ENCODE measurements at places on chromosomes 4 and X.
A peak's percentile ranks its signal among the peaks of the same experiment; 100 is the strongest.

DNA sequence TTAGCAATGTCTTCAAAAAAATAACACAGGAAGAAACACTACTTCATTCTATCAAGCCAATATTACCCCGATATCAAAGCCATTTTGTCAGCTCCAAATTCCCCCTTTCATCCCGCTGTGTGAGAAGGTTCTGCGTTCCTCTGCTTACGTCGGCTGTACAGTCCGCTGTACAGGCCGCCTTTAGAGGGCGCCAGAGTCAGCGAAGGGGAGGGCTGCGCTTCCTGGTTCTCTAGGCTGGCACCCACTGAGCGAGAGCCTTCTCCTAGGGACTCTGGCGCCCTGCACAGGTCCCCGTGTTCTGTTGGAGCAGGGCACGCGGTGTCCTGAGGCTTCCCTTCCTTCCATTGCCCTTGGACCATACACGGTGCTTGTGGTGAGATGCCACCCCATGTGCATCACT, 25.3 kb upstream of the CT45A1 start:
- DNase-seq: no peak

- DNase-seq: no peak
Measured at GRCh38 chrX:11386001-11386523, 92.8 kb downstream of the AMELX start.

GRCh38 chrX:21373637-21374162, 518 bp upstream of the CNKSR2 start:
- peak; percentile 33 for DNase-seq

DNA sequence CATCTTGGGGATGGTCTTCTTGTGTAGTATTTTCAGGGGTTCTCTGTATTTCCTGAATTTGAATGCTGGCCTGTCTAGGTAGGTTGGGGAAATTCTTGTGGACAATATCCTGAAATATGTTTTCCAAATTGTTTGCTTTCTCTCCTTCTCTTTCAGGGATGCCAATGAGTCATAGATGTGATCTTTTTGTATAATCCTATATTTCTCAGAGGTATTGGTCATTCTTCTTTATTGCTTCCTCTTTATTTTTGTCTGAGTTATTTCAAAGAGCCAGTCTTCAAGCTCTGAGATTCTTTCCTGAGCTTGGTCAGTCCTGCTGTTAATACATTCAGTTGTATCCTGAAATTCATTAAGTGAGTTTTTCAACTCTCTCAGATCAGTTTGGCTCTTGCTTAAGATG, 73.1 kb downstream of the MAMLD1 start:
- DNase-seq: no peak

- no peak for DNase-seq
Measured at GRCh38 chrX:30659421-30659820, 6.2 kb downstream of the GK start.

DNA sequence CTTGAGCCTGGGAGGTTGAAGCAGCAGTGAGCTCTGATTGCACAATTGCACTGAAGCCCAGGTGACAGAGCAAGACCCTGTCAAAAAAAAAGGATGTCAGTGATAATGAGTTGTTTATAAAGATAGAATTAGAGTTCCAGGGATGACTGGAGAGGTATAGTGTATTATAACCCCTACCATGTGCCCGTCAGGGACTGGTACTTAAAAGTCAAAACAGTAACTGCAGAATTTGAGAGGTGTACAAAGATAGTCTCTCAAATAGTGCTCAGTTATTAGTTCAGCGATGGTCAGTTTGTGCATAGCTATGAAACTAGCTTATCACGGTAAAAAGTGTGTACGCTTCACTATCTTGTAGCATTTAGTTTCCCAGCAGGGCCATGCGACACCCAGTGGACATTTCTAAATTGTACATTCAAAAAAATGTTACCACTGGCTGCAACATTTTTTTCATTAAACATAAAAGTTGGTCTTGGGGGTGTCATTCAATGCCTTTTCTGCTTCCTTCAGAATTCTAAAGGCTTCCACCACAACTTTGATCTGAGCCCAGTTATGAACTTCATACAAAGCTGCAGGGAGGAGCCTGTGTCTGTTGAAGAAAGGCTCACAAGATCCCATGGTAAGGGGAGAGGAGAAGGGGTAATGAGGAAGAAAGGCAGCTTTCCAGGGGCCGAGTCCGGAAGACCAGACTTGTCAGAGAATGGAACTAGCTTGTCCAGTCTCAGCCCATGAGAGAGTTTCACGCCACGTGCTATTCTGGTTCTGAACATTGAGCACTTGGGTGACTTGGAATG, 9.2 kb upstream of the GYG2 start:
- no peak for DNase-seq

GRCh38 chr4:26237916-26238315, 82.9 kb upstream of the RBPJ start:
- no peak for DNase-seq

DNA sequence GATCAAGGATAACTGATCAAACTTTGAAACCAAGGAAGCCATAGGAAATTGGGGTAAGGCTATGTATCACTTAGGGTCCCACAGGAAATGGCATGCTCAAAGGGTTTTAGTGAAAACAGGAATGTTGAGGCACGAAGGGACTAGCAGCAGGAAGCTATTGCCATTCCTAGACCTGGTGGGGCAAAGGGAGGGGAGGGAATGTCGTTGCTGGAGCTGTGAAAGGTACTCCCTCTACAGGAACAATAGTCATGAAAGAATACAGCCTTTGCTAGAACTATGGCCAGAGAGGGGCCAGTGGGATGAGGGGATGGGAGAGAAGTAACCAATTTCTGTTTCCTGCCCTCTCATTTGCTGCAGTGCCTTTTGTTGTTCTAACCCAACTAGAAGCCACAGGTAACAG, 11.9 kb downstream of the REPS2 start:
- DNase-seq: no peak

DNA sequence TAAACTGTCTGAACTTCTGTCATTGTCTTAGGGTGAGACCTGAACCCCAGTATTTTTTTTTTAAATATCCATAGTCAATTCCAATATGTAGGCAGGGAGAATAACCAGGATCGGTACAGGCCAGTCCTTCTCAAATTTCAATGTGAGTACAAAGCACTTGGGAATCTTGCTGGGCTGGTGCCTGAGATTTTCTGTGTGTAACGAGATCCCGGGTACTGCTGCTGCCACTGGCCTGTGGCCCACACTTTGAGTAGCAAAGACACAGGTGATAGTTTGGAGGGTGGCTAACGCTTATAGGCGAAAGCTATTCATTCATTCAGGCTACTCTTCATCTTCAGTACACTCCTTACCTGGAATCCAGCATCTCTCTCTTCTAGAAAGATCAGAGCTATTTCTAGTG, 923.6 kb upstream of the TENM3 start:
- DNase-seq: no peak

- no peak for DNase-seq
Measured at GRCh38 chrX:73647632-73648322, 84.8 kb downstream of the CHIC1 start.

- no peak for DNase-seq
Measured at GRCh38 chrX:94058728-94059382, 384.8 kb downstream of the FAM133A start.

Data from stimulated activated CD4-positive, alpha-beta T cell treated with anti-CD3 and anti-CD28 coated beads, Interleukin-2, amount 100 ng/mL, for 24 hours (primary cell).